Sigmoid colon (tissue), 7 donors: ENCODE measurements at places on chromosomes 3 and 15. TPM values are rescaled to one million over a fixed set of nuclear protein-coding genes. Genes with fewer than 3 reads are reported as not detected.

GPR149 gene
- not detected for total RNA-seq

GUCA1C gene
- not detected for total RNA-seq

CHMP2B gene
- 33.2 TPM for total RNA-seq

GPR62 gene
- total RNA-seq = 0.71 TPM

UBAP1L gene
- total RNA-seq = 5.5 TPM

SELENOS gene
- total RNA-seq = 47.8 TPM

UCN2 gene
- not detected for total RNA-seq

NANOGP8 gene
- total RNA-seq = not detected

GOLGA6L7 gene
- not detected for total RNA-seq
